ENCODE measurements at places on chromosomes 2 and 18.

DNA sequence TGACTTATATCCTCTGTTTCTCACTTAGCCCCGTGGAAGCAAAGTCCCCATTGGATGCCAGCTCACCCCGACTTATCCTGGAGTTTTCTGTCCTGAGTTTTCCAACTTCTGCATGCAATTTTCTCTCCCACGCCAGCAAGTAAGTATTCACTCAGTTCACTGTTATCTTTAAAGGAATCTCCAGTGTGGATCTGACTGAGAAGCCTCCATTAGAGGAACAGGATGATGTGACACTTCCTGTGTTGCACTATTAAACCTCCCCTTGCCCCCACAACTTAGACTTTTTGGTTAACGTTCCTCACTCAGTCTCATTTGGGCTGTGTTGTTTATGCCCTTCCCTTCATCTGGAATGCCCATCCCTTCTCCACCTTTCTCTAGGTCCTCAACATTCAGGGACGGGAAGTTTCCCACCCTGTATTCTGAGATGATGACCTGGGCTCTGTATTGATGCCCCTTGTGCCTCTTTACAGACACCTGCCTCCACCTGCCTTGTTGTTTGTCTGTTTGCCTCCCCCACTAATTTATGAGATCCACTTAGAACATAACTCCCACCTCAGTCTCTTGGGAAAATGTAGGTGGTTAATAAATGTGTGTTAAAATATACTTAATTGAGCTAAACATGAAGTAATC is 536.1 kb upstream of the RAB6C start:
- no peak for DNase-seq

DNA sequence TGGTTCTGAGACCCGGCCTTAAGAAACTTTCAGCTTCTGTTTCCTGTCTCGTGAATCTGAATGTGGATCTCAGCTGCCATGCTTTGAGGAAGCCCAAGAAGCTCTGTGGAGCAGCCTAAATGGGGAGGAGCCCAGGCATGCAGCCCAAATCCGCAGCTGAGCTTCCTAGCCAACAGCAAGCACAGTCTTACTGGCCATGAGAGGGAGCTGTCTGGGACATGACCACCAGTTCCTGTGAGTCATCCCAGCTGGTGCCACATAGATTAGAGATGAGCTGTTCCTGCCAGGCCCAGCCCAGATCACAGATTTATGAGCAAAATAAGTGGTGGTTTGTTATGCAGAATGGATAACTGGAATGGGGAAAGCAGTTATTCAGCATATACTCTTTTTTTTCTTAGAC is 224.4 kb upstream of the APCDD1 start:
- no peak for DNase-seq

- no peak for DNase-seq
These were observed 152.7 kb upstream of the NT5C1B start for GRCh38 chr2:18741895-18742732.

DNA sequence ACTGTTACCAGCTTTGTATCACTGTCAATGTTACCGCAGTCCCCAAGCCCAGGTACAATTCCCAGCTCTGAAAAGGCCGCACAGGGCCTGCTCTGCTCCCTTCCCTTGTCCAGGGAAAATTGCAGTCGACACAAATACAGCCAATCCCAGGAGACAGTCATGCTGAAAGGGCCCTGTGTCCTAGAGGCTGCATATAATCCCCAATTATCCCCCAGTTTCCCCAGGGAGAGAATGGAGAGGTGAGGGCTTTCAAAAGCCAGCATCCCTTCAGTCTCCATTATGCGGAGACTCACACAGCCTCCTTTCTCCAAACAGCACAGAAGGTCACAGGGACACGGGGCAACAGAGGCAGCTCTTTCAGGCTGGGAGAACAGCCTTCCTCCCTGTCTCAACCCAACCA is 17.1 kb upstream of the CTIF start:
- no peak for DNase-seq
